Left lung (tissue), 14 donors: ENCODE measurements at places on chromosomes 5 and 9. TPM values are rescaled to one million over a fixed set of nuclear protein-coding genes. Genes with fewer than 3 reads are reported as not detected.

The PCDHGC3 gene
- total RNA-seq, result 65.4 TPM

DNA sequence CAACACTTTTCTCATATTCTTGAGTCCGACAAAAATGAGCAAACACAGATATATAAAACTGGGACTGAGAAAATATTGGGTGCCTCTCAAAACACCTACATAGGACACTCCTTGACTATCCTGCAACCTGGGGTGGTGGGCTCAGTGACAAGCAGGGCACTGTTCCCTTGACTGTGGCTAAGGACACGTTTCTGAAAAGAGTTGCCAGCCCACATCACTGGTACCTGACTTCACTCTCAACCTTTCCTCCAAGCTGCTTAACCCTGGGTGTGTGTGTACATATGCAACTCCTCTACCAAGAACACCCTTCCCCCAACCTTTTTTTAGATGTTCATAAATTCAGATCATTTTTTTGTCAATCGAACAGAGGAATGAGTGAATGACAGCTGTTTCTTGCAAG is 148.7 kb downstream of the ACTL7B start:
- DNase-seq, result no peak

DNA sequence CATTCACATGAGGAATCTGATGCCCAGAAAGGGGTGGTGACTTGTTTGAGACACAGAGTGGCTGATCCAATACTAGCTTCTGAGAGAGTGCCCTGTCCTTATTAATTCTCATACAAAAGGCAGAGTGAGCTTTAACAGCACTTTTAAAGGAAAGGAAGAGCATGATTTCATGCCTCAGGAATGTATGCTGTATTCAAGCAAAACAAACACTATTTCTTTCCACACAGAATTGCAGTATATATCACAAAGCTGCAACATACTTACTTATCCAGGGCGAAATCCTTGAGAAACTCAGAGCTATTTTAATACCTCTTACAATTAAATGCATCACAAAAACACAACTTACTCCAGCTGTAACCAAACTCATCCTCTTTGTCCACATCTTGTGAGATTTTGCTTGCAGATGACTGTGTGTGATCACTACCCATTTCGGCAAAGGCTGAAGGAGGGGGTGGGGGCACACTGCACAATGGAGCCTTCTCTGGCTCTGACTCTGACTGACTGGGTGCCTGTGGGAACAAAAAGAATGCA is 139.8 kb downstream of the MPDZ start:
- DNase-seq, result no peak

The NUTM2F gene
- not detected for total RNA-seq

The PCDHA1 gene
- not detected for total RNA-seq

The ELL2 gene
- 46.9 TPM for total RNA-seq

The SNX24 gene
- 33.9 TPM for total RNA-seq

DNA sequence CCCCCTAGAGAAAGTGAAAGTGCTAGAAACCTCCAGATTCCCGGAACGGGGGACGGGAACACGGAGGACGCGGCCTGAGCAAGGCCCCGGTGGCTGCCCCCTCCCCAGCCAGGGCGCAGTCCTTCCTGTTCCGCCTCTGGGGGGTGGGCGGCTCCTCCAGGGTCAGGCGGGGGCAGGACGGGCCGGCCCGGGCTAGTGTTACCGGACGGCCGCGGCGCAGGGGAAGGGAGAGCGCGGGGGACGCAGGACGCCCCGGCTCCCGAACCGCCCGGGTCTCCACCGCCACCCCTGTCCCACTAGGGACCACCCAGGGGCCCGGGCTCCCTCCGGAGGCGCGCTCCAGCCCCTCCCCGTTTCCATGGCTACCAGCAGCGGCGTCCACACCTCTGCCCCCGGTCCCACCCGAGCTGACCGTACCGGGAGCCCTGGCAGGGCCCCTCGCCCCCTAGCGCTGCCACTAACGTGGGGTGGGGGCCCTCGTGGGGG is 579 bp downstream of the SLC12A7 start:
- DNase-seq, result no peak

DNA sequence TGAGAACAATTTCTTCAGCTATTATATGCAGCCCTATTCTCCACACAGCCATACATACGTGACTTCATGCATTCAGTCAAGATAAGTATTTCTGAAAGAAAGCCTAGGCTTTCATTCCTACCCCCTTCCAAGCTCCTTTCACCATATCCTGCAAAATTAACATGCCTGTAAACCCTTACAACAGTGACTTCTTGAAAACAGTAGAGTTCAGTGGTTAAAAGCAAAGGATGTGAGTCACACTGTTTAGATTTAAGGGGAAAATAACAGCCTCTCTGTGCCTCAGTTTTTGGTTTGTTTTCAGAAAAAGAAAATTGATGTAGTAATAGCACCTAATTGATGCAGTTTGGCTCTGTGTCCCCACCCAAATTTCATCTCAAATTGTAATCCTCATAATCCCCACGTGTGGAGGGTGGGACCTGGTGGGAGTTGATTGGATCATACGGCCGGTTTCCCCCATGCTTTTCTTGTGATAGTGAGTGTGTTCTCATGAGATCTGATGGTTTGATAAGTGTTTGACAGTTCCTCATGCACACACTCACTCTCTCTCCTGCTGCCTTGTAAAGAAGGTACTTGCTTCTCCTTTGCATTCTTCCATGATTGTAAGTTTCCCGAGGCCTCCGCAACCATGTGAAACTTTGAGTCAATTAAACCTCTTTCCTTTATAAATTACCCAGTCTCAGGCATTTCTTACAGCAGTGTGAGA is 264.8 kb downstream of the CETN3 start:
- DNase-seq, result no peak

- no peak for DNase-seq
Observed at GRCh38 chr9:23669776-23670175, 156.3 kb downstream of the ELAVL2 start.

DNA sequence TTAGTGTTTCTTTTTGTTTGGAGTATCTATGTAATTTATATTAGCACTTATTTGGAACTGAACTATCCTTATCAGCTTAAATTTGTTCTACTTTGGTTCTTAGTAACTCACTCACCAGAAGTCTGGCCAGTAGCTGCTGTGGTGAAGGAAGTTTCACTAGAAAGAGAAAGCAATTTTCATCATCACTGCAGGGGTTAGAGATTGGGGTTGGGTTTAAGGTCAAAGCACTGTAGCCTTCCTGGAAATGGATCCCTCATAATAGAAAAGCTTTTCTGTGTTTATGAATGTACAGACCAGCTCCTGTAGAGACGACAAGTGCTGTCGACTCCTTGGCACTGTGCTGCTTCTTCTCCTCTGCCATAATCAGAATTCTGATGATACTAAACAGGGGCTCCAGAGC is 22.2 kb downstream of the MROH2B start:
- DNase-seq, result no peak

The NEUROG1 gene
- total RNA-seq, result not detected

- no peak for DNase-seq
Observed at GRCh38 chr9:128771094-128771721, 519 bp downstream of the ZER1 start.

- DNase-seq, result peak; percentile 63
Observed at GRCh38 chr5:59893429-59894227, at the start of gene PDE4D. TSS of gene PDE4D (minus strand) at chr5:59893726.

GRCh38 chr5:175609526-175609925 is 48.3 kb upstream of the HRH2 start:
- DNase-seq, result no peak

DNA sequence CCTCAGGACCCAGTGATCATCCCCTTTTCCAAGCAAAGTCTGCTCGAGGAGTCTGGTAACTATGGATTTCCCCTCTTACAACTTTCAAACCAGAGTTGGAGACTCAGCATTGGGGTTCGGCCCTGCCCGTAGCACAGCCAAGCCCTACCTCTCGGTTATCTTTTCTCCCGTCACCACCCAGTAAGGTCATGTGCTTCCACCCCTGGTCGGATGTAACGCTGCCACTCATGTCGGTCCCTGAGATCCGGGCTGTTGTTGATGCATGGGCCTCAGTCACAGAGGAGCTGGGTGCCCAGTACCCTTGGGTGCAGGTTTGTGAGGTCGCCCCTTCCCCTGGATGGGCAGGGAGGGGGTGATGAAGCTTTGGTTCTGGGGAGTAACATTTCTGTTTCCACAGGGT is 1.2 kb downstream of the GALT start:
- no peak for DNase-seq

DNA sequence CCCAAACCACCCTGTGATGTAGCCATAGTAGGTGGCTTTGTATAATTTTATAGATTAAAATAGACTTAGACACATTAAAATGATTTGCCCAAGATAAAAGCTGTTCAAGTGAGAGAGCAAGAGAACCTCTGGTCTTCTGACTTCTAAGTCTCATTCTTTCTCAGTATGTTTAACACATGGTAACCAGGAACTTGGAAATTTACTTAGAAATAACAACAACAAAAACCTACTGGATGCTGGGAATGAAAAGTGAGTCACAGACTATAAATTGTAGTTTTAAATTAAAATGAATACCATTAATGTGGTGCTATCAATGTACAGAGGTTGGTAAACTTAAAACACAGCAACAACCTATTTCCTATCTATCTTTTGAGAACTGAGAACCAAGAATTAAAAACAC is 30.4 kb downstream of the HMGCR start:
- no peak for DNase-seq

- DNase-seq, result no peak
Observed at GRCh38 chr5:138544181-138545134, 1.4 kb upstream of the ETF1 start.

The SH2D3C gene
- 21.7 TPM for total RNA-seq

The RGS7BP gene
- 3.5 TPM for total RNA-seq

DNA sequence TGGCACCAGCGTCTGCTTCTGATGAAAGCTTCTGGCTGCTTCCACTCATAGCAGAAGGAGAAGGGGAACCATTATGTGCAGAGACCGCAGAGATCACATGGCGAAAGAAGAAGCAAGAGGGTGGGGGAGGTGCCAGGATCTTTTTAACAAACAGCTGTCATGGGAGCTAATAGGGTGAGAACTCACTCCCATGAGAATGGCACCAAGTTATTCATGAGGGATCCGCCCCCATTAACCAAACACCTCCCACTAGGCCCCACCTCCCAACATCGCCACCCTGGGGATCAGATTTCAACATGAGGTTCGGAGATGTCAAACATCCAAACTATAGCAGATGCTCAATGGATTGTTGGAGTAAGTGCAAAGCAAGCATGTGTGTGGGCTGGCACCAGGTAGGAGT is 125.8 kb upstream of the SLIT3 start:
- no peak for DNase-seq

DNA sequence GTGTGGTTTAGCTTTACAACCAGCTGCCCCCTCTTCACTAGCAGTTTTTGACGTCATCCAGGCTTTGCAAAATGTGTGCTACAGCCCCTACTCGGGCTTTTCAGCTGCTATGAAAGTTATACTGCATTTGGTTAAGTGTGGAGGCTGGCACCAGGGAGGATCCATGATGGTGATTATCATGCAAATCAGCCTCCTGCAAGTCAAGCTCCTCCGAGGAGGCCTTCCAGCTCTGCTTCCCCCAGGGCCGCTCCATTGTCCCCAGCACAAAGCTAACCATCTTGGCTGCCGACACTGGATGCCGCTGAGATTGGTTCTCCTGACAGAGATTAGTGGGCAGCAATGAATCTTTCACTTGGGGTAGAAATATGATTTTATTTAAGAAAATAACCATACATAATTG is 159.6 kb downstream of the NR2F1-AS1 start:
- no peak for DNase-seq

GRCh38 chr9:90803860-90804593 is 2.4 kb downstream of the SYK start:
- DNase-seq, result no peak

The GPRIN1 gene
- 2.1 TPM for total RNA-seq

DNA sequence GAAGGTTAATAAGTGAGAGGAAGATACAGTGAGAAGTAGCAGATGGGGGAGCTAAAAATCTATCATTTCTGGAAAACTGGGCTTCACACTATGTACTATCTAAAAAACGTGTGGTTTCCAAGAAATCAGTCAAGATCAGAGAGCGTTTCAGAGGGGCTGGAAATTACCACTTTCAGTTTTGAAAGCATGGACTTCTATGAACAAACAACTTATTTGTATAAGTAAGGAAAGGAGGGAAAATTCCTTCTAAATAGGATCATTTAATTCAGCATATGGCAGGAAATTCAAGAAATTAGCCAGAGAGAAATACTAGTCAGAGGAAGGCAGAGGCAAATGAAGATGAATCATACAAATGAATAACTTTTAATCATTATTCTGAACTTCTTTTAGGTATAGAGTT is 11.3 kb downstream of the TNC start:
- no peak for DNase-seq

The SPAG8 gene
- total RNA-seq, result 1.8 TPM

DNA sequence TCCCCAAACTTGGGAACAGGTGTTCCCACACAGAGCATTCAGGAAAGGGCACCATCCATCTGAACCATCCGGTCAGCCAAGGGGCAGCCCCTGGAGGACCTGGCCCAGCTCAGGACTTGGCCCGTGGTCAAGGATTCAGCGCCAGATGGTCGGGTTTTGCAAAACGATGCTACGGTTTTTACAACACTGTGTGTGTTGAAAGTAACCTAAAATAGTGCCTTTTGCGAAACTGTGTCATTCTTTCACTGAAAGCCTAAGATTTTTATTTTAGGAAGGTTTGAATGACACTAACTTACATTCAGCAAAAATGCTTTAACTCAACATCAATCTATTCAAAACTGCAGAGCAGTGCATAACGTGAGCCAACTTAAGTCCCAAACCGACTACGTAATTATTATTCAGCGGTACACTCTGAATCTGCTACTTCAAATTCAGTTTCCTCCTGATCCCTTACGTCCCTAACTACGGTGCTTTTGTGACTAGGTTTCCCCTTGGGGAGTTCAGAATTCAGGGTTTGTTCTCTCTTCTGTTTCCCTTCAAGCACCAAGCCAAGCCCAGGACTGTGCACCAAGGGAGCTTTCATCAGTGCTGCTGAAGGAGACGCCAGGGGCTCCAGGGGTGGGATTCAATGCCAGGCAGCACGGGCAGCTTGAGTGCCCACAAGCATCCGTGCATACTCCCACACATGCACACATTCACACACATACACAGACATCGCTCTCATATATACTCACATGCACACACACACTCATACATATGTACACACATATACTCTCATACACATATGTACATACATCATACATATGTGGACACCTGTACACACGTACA is 25.8 kb downstream of the LPCAT1 start:
- no peak for DNase-seq

The SPOCK1 gene
- 7.6 TPM for total RNA-seq

DNA sequence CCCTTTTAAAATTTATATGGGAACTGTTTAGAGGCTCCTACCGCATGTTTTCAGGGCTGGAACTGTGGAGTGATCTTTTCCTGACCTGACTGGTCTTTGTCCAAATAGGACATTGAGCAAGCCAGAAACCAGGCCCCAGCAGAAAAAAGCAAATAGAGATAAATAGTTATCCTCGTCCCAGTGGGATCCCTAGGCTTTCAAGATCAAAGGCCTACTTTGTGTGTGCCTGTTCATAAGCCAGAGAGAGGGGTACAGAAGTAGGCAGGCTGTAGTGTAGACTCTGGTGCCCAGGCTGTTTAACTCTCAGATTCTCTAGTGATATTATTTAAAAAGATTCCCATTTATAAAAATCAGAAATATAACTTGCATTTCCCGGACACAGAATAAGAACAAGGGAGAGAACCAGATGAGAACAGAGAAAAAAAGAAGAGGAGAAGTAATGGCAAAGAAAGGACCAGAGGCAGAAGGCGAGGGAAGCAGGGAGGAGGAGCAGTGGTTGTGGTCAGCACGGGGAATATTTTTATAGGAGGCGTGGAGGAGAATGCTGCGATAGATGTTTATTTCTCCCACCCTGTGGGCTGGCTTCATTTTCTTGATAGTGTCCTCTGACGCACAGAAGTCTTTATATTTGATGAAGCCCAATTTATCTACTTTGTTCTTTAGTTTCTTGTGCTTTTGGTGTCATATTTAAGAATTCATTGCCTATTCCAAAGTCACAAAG is 101.2 kb downstream of the AOPEP start:
- no peak for DNase-seq

- DNase-seq, result no peak
Observed at GRCh38 chr5:137837491-137838394, 29.9 kb upstream of the MYOT start.
